Esophagus squamous epithelium (tissue), 5 donors: ENCODE measurements at places on chromosomes 4 and X. TPM values are rescaled to one million over a fixed set of nuclear protein-coding genes. Genes with fewer than 3 reads are reported as not detected.

Gene CXorf58
- not detected for total RNA-seq

Gene GAGE12F
- not detected for total RNA-seq

DNA sequence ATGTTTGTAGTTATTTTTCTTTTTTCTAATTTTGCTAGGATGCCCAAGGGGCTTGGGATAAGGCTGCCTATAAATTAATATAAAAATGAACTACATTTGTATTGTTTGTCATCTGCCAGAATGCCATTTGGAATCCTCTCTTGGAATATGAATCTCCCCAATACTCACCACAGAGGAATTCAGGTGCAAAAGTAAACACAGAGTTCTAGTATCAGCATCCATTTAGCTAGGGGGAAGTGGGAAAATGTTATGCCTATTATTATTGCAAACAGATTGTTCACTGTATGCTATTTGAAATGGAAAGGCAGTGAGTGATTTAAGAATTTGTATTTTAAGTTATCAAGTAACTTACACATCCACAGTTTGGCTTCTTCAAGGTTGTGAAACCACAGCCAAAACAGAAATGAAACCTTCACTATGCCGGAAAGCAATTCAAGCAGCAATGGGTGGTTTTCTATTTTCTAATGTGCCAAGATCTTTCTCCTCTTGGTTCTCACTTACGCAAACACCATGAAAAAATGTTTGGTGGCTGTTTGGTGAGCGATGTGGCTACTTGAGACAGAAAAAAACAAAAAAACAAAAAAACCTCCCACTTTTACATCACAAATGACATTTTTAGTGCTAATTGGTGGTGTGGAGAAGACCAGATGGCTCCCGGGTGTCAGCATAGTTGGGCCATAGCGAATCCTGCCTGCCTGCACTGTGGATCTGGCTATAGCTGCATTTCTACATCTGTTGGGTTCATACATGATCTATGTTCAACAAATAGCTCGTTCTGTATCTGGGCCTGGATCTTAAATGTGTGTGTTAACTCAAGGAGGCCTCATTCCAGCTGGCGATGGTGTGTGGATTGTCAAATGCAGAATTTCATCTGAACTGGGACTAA is 200.8 kb upstream of the GIMD1 start:
- no peak for DNase-seq
- no peak overlapping the region for H3K27ac ChIP-seq
- H3K4me1 ChIP-seq: no peaks in the 10 kb centered on the region
- H3K36me3 ChIP-seq: no peaks in the 10 kb centered on the region
- no peak overlapping the region for H3K4me3 ChIP-seq

- no peaks in the 10 kb centered on the region for H3K4me1 ChIP-seq
- no peak for DNase-seq
- no peaks in the 10 kb centered on the region for H3K36me3 ChIP-seq
Observed at GRCh38 chr4:170015285-170015684, 10.9 kb downstream of the MFAP3L start.

GRCh38 chrX:43148305-43148704 is 370.3 kb upstream of the PPP1R2C start:
- H3K4me1 ChIP-seq: no peaks in the 10 kb centered on the region
- no peak for DNase-seq
- no peaks in the 10 kb centered on the region for H3K36me3 ChIP-seq
- no peak overlapping the region for H3K27ac ChIP-seq
- no peaks in the 10 kb centered on the region for H3K27me3 ChIP-seq
- no peak overlapping the region for H3K4me3 ChIP-seq

DNA sequence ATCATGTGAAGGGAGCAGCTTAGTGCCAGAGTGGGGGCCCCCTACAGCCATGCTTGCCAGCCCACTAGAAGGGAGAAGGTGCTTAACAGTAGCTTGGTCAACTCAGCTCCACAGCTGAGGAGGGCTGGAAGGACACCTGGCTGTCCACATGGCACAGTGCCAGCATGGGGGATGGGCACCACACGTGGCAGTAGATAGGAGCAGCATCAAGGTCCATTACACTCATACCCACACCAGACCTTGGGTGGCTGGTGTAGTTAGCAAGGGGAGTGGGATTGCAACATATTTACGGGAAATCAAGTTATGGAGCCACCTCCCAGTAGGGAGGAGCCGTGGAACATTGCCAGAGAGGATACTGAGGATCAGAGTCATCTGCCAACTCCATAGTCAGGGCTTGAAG is 37.9 kb upstream of the SLC4A4 start:
- DNase-seq: no peak
- H3K36me3 ChIP-seq: no peaks in the 10 kb centered on the region
- no peaks in the 10 kb centered on the region for H3K27me3 ChIP-seq
- H3K4me3 ChIP-seq: no peak overlapping the region
- H3K4me1 ChIP-seq: peaks cover 5% of the 10 kb centered on the region

GRCh38 chr4:82747686-82748575 is 50.7 kb downstream of the SCD5 start:
- no peaks in the 10 kb centered on the region for H3K36me3 ChIP-seq
- H3K27me3 ChIP-seq: no peaks in the 10 kb centered on the region
- no peak overlapping the region for H3K4me3 ChIP-seq
- no peak overlapping the region for H3K27ac ChIP-seq
- H3K4me1 ChIP-seq: no peaks in the 10 kb centered on the region
- DNase-seq: no peak
